HCT116 (cell line): ENCODE measurements at places on chromosomes 4 and X.
A peak's percentile ranks its signal among the peaks of the same experiment; 100 is the strongest.

DNA sequence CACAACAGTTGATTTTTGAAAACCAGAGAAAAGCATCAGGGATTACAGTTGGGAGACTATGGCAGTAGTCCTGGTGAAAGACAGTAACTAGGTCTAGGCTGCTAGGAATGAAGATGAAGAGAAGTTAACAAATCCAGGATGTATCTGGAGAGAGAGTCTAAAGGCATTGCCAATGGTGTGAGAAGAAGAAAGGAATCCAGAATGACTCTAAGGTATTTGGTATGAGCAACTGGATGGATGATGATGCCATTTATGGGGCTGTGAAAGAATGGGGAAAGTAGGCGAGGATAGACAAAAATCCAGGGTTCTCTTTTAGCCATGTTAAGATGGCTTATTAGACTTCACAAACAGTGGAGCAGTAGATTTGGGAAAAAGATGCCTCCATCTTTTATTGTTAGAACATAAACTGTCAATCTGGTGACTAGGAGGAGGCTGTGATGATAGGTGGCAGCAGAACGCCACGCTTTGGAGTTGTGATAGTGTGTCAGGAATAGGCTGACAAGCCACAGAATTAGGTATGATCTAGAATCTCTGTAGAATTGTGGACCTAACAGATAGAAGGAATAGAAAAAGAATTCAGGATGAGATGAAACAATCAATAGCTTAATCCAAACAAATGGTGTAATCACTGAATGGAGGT, 27.3 kb upstream of the JADE1 start:
- peak; percentile 18 for DNase-seq

GRCh38 chrX:20477836-20478524, 211.3 kb upstream of the RPS6KA3 start:
- DNase-seq = no peak

DNA sequence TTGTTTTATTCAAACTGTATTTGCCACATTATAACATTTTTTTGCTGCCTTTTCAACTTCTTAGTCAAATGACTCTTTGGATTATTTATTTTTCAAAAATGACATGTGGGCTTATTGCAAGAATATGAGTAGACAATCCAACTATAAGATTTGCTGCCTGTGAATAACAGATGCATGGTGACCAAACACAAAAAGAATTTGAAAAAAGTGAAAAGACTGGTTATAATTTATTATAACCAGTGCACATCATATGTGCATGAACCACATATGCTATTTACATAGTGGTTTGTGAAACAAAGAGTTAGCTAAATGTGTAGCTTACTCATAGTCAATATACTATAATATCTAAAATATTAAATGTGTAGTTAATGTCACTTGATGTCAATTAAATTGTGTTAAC, 2086.8 kb downstream of the ARAP2 start:
- no peak for DNase-seq

DNA sequence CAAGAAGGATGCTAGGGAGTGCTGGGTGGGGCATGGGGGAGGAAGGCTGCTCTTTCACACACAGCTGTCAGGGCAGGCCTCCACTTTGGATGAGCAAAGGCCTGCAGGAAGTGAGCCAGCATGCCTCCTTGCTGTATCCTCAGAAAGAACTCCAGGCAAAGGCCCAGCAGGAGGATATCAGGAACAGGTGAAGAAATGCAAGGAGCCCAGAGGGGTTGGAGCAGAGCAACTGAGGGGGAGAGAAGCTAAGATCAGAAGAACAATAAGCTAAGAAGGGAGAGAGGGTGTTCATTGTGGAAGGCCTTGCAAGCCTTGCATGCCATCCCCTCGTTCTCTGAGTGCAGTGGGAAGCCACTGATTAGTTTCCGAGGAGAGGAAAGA, 115.1 kb downstream of the CAMK2D start:
- DNase-seq = peak; percentile 18

- no peak for DNase-seq
These were observed 2185.1 kb upstream of the TENM3 start for GRCh38 chr4:180057891-180058671.

DNA sequence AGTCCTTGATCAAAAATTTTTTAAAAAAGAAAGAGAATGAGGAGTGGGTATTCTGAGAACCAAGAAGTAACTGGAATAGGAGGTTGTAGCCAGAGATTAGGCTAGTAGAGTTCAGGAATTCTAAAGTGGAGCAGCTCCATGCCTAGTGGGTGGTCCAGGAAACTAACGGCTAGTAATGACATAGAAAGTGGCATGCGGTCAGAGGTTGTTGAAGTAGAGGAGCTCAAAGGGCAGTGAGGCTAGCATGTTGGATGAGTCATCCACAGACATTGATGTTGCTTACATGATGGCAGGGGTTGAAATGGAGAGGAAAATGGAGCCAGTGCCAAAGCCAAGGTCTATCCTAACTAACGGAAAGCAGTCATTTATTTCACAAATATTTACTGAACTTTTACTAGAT, 42.1 kb downstream of the TEX13B start:
- DNase-seq = no peak

GRCh38 chrX:71128166-71128833, 9.9 kb downstream of the MED12 start:
- DNase-seq = no peak

GRCh38 chr4:77117721-77118120, 39.3 kb upstream of the CCNG2 start:
- DNase-seq = no peak

DNA sequence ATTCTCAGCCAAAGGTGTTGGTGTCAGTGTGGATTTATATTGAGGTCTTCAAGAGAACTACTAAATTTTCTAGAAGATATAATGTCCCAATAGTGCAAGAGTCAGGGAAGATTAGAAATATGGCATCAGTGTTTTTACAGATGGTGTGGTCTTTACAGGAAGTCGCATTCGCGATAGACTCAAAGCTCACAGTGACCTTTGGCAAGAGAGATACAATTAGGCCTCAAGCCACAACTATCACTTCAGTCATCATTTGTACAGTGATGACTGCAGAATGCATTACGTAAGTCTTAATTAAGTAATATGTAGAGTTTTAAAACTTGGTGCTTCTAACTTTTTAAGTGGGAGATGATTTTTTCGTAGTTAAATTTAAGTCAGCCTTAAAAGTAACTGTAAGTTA, 237.2 kb upstream of the FSTL5 start:
- DNase-seq = no peak

GRCh38 chrX:103730796-103731493, 20.2 kb downstream of the TMEM31 start:
- no peak for DNase-seq

GRCh38 chrX:123263747-123264146, 79.7 kb downstream of the GRIA3 start:
- DNase-seq = no peak

GRCh38 chr4:158613046-158613445, 58.6 kb downstream of the C4orf46 start:
- no peak for DNase-seq

- DNase-seq = no peak
These were observed 453.1 kb upstream of the KLHL4 start for GRCh38 chrX:87064502-87064901.

GRCh38 chrX:68249903-68250302, 183.4 kb downstream of the OPHN1 start:
- no peak for DNase-seq

GRCh38 chrX:46791927-46792809, 33.2 kb upstream of the SLC9A7 start:
- DNase-seq = peak; percentile 63

- DNase-seq = no peak
These were observed 86.1 kb downstream of the USP46 start for GRCh38 chr4:52572936-52573485.

GRCh38 chr4:151667666-151668065, 93.1 kb downstream of the GATB start:
- DNase-seq = no peak

- DNase-seq = no peak
These were observed 111.0 kb downstream of the EFNB1 start for GRCh38 chrX:68939868-68940267.
